Left ventricle myocardium inferior (tissue), 1 donor: ENCODE measurements at places on chromosomes 2 and 18.

- DNase-seq: no peak
These were observed 628 bp downstream of the GIGYF2 start for GRCh38 chr2:232697807-232698110.

DNA sequence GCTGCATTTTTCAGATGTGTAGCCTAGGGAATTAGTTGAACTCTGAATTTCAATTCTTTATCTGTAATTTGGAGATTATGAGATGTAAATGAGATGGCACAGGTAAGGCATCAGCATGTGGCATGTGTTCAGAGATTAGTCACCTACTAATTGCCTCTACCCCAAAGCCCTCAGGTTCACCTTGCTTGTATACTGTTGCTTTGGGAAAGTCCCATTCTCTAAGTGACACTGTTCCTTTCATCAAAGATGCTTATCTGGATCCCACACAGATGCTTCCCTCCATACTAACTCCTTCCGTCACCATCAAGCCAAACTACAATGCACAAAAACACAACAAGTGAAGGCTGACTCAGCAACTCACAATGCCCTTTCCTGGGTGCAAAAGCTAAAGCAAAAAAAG lies 143.7 kb downstream of the LRATD1 start:
- DNase-seq: no peak

DNA sequence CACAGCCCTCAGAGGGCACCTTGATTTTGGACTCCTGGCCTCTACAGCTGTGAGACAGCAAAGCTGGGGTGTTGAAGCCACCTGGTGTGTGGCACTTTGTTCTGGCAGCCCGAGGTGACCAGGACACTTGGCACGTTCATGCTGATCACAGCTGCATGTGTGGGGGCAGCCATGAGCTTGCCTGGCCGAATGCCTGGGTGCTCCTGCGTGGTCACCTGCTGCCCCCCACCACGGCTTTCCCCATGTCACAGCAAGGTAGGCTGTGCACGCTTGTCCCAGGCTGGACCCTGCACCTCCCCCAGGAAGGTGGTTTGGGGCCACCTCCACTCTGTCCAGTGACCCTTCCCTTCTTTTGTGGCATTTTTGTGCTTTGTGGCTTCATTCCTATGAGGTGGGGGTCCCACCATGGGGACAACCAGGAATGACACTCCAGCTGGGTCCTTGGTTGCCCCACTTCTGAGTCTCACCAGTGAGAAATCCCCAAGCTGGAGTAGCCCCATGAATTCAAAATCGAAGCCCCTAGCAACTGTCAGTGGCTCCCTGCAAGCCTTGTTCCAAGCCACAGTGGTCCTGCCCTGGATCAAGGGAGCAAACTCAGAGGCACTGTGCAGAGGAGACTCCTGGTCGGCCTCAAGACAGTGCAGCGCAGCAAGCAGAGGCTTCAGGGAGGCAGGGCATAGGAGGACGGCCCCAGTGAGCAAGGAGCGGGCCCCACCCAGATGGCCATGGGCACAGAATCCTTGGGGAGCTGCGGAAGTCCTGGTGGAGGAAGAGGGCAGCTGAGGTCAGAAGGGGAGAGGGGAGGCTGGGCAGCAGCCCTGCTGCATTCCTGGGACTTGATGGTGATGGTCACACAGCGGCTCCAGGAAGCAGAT lies 121.4 kb upstream of the HS6ST1 start:
- DNase-seq: peak; percentile 30

DNA sequence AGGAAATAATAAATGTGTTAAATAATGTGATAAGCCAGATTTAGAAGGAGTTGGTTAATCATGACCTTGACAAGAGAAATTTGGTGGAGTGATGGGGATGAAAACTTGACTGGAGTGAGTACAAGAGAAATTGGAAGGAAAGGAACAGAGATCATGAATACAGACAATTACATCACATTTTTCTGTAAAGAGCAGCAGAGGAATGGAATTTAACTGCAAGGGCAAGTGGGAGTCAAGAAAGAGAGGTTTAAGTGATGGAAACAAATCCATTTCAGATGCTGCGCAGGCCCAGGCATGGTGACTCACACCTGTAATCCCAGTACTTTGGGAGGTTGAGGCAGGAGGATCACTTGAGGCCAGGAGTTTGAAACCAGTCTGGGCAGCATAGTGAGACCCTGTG lies 46.7 kb downstream of the ICA1L start:
- DNase-seq: no peak

- no peak for DNase-seq
These were observed 9.1 kb upstream of the DSG3 start for GRCh38 chr18:31438402-31438801.

DNA sequence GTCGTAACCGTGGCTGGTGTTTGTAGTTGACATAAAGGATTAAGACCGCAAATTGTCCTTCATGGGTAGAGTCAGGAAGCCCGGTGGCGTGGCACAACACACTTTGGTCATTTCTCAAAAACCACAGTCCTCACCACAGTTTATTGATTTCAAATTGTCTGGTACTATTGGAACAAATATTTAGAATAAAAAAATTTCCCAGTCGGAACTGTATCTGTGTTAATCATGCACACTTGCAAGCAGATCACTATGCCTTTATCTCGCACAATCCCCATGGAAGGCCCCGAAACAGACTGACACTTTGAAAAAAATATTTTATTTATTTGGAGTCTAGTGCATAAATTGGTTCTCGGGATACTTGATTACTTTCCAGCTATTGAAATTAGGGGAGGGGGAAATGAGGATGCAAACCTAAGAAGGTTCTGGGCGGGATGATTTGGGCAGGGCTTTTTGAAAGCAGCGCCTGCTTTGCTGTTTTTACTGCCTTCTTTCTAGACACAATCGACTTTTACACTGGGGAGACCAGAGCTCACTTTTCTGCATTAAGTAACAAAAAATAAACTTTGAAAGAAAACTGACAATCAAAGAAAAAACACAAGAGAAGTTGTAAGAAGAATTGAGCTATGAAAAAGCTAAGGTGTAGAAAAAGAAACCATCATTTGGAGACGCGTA lies 15.4 kb upstream of the HOXD1 start:
- DNase-seq: no peak
